ENCODE measurements at places on chromosomes 3 and 15. TPM values are rescaled to one million over a fixed set of nuclear protein-coding genes. Genes with fewer than 3 reads are reported as not detected.

SNTN gene
- total RNA-seq, result not detected

WNT7A gene
- total RNA-seq, result not detected

C3orf49 gene
- total RNA-seq, result not detected

ITPKA gene
- 0.28 TPM for total RNA-seq

GRAMD2A gene
- 1.7 TPM for total RNA-seq

IL5RA gene
- not detected for total RNA-seq

NIT2 gene
- 35.6 TPM for total RNA-seq

TM4SF18 gene
- total RNA-seq, result not detected

SKIL gene
- total RNA-seq, result 190 TPM

MST1 gene
- total RNA-seq, result 25.7 TPM

GOLGA8O gene
- total RNA-seq, result not detected

PRTG gene
- total RNA-seq, result 32.6 TPM

FBXL22 gene
- 1.1 TPM for total RNA-seq

SIDT1 gene
- total RNA-seq, result not detected

WDR73 gene
- total RNA-seq, result 44.1 TPM

SLC25A36 gene
- 101 TPM for total RNA-seq

KNG1 gene
- total RNA-seq, result not detected

FEZF2 gene
- not detected for total RNA-seq

ZNF592 gene
- total RNA-seq, result 35.2 TPM

CEP19 gene
- 4.5 TPM for total RNA-seq

RASL12 gene
- total RNA-seq, result 27.2 TPM

ARRDC4 gene
- 2.1 TPM for total RNA-seq

RETNLB gene
- not detected for total RNA-seq

TMEM212 gene
- total RNA-seq, result not detected

KLHL6 gene
- 0.82 TPM for total RNA-seq

ACKR2 gene
- 1.0 TPM for total RNA-seq

CDCP1 gene
- total RNA-seq, result 13.5 TPM

ASB14 gene
- total RNA-seq, result not detected

PRSS50 gene
- 0.63 TPM for total RNA-seq

ANKUB1 gene
- total RNA-seq, result not detected

PLAAT1 gene
- 4.4 TPM for total RNA-seq

CFAP100 gene
- 0.44 TPM for total RNA-seq

GAP43 gene
- total RNA-seq, result 10.1 TPM

BOC gene
- 11.3 TPM for total RNA-seq

ZKSCAN7 gene
- total RNA-seq, result 10.2 TPM

NSMCE3 gene
- total RNA-seq, result 31.5 TPM

ZNF385D gene
- total RNA-seq, result 3.0 TPM

PLA2G4E gene
- total RNA-seq, result not detected

DUOX1 gene
- total RNA-seq, result 1.2 TPM

GATA2 gene
- total RNA-seq, result 0.31 TPM

UROC1 gene
- not detected for total RNA-seq

ZNF860 gene
- total RNA-seq, result 0.59 TPM

OXTR gene
- total RNA-seq, result 10.6 TPM

NDUFB4 gene
- 181 TPM for total RNA-seq

EFCC1 gene
- 0.31 TPM for total RNA-seq

Data from endodermal cell (in vitro differentiated cells).